ENCODE measurements at places on chromosomes 16 and 17.
A peak's percentile ranks its signal among the peaks of the same experiment; 100 is the strongest.

- DNase-seq, result no peak
Measured at GRCh38 chr16:2819179-2819938, 2.3 kb downstream of the PRSS21 start.

DNA sequence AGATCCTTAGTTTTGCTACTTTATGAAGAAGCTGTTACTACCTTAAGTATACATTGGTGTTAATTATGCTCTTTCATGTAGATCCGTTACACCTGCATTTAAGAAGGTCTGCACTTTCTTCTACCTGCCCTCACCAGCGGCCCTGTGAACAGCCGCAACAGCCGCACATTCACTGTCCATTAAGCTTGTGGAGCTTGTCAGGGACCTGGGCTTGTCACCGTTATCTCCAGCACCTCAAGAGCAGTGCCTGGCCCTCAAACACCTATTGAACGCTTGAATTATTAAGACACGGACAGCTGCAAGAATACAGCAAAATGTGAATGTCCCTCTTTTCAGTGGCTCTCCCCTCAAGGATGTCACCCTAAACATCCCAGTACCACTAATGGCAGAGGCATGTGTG, 3.0 kb upstream of the MXRA7 start:
- DNase-seq, result no peak

DNA sequence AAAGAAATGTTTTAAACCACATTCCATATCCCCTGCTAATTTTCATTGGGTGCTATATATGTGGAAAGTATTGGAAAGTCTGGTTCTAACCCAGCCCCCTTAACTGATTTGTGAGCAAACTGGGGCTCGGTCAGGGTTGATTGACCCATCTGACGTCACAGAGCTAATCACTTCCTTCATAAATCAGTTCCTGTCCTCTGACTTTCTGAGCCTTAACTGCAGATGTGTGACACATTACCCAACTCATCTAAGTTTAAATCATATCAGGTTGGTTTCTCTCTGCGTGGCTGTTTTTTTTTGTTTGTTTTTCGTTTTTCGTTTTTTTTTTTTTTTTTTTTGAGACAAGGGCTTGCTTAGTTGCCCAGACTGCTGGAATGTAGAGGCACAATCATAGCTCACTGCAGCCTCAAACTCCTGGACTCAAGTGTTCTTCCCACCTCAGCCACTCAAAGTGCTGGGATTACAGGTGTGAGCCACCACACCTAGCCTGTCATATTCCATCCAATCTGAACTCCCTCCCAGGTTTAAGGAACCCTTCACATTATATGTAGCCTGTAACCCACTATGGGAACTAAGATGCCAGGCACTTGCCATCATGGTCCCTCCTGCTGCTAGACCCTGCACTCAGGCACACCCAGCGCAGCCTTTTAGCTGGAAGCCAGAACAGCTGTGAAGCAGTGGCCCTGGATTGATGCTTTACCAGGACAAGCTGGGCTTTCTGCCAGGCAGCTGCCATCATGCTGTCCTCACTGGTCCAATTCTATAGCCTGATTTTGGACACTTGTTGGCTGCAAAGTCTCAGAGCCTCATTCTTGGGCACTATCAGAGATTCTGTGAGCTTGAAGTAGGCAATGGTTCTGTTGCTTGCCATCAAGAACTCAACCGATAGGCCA, 6.9 kb upstream of the BPTF start:
- DNase-seq, result no peak

DNA sequence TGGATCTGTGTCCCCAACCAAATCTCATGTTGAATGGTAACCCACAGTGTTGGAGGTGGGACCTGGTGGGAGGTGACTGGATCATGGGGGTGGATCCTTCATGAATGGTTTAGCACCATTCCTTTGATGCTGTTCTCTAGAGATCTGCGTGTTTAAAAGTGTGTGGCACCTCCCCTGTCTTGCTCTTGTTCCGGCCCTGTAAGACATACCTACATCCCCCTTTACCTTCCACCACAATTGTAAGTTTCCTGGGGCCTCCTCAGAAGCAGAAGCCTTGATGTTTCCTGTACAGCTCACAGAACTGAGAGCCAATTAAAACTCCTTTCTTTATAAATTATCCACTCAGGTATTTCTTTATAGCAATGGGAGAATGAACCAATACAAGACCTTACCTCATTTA, 257.7 kb downstream of the XYLT1 start:
- no peak for DNase-seq

DNA sequence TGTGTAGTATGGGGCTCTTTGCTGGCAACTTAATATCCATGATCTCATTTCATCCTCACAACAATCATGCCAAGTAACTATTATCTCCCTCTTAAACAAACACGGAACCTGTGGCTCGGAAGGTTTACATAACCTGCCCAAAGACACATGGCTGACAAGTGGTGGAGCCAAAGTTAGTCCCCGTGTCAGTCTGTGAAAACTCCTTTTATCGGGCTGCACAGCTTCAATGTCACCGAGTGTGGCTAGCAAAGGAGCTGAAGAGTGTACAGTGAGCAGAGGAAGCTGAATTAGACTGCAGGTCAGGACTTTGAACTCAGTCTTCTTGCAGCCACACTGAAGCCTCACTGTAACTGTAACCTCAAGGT, 80.3 kb downstream of the PARN start:
- DNase-seq, result no peak

DNA sequence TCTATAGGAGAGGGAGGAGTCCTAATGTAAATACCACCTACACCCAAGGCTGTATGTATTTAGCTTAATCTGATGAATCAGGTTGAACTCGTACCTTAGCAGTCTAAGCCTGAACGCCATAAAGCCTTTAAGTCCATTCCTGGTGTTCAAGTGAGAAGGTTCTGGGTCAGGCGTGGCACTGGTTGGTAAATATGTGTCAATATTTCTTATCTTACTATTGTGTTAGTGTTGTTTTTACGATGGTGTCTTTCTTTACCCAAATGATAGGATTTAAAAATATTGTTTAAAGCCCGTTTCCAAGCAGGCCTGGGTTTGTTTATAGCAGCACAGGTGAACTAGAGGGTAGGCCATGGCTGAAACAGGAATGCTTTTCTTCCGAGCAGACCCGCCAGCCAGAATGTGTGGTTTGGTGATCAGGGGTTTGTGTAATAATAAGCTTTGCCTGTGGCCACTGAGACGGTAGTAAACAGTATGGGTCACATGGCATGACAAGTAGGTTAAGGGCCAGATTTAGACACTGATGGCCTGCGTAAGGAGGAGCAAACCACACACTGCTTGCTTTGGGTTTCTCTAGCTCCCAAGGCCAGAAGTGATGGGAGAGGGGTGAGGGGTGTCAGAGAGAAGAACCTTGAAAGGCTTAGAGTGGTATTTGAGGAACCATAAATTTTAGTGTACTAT, 3.3 kb downstream of the TMEM94 start:
- no peak for DNase-seq

- DNase-seq, result no peak
Measured at GRCh38 chr16:57031156-57031555, 41.8 kb downstream of the NLRC5 start.

- DNase-seq, result no peak
Measured at GRCh38 chr17:79845601-79845949, 6.3 kb upstream of the CBX4 start.

- no peak for DNase-seq
Measured at GRCh38 chr16:88499836-88500251, 46.8 kb downstream of the ZFPM1 start.

DNA sequence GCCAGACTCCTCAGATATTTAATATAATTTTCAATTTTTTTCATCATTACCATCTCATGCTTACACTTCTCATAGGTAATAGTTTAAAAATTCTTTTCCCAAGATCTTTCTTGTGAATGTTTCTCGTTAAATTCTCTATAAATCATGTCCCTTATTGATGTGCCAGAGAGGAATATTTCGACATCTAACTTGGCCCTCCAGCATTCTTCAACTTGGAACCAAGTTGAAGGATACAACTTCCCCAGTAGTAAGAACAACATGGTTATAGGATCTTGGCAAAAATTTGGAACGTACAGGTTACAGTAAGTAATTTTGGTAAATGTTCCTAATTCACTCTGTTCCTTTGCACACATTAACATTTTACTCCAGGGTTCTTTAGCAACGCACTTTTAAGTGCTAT, 731.8 kb downstream of the CDH11 start:
- DNase-seq, result no peak

DNA sequence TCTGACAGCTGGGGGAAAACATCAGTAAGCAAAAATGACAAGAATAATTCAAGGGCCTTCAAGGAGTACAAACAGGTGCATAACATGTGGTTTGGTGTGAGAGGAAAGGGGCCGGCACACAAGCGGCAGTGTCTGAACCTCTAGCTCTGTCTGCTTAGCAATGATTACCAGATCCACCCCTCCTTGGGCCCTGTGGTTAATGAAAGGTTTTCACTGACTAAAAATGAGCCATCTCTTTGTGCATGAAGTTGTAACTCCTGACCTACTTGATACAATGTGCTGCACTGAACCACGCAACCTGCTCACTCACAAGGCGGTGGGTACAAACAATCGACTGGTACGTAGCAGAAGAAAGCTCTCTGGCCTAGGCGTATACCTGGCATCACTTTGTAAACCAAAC, 15.1 kb downstream of the FAM117A start:
- no peak for DNase-seq

- DNase-seq, result no peak
Measured at GRCh38 chr16:82241469-82242052, 71.5 kb upstream of the MPHOSPH6 start.

- DNase-seq, result no peak
Measured at GRCh38 chr16:51159865-51160264, 8.8 kb upstream of the SALL1 start.

DNA sequence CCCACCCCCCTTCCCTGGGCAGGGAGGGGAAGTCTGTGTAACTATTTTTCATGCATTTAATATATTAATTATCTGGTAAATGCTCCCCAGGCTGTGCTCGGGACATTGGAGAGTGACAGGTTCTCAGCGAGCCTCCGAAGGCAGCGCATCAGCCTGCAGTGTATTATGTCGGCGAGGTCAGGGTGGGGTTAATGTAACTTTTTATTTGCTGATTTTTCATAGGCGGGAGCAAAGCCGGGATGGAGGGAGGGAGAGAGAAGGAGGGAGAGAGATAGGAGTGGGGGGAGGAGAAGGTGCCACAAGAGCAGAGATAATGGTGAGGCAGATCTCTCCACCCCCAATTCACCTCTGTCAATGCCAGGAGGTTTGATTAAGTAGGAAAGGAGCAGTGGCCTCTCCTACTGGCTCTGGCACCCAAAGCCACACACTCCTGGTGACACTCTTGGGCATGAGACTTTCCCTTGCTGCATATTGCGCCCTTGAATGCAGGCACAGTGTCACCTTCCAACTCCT, 104.0 kb downstream of the MRM1 start:
- DNase-seq, result no peak

DNA sequence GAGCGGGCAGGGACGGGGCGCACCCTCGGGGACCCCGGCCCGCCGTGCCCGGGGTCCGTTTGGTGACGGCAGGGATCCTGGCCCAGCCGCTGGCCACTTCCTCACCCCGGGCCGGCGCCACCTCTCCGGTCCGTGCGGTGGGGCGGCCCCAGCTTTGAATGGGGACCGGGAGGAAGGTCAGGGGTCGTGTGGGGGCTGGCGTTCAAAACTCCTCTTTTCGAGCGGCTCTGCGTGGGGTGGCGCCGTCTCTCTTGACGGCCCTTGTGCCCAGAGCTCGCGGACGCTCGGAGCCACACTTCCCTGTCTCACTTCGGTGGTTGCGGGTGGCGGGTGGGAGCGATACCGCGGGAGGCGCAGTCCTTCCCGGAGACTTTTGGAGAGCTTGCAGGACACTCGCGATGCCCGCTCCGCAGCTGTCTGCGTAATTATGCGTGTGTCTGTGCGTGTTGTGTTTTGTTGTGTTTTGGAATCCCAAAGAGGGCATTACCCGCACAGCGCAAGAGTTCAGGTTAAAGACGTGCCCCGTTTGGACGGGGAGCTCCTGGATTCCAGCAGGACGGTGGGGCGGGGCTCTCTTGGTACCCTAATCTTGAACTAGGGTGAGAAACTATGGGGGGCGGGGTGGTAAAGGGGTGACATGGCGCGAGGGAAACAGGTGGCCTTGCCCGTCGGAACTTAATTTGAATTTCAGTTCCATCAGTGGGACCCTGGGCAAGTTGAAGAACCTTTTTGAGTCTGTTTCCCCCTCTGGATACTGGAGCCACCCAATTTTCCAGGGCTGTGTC, 637 bp downstream of the PLCG2 start:
- no peak for DNase-seq

DNA sequence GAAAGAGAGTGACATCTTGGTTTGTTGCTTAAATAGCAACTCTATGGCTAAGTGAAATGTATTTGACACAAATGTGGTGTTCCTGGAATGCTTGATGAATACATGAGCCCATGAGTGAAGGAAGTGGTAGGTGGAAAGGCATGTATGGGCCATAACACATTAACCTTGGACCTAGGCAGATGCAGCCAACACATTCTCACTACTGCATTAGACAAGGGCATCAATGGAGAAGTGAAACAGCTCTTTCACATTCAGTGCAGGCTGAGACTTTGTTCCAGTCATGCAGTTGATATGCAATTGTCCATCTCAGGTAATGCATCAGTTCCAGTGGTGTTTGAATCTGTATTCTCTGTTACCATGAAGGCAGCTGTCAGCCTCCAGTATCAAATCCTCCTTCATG, 133.6 kb downstream of the HS3ST3B1 start:
- DNase-seq, result no peak

DNA sequence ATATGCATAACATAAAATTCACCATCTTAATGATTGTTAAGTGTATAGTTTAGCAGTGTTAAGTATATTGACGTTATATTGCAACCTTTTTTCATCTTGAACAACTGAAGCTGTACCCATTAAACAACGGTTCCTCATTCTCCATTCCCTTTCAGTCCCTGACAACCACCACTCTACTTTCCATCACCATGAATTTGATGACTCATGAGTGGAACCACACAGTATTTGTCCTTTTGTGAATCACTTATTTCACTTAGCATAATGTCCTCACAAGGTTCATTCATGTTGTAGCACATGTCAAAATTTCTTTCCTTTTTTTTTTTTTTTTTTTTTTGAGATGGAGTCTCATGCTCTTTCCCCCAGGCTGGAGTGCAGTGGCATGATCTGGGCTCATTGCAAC, 46.0 kb downstream of the HOXB1 start:
- DNase-seq, result no peak

- DNase-seq, result no peak
Measured at GRCh38 chr17:76124582-76125390, 16.3 kb downstream of the FOXJ1 start.

GRCh38 chr16:8958344-8959167, 5.2 kb downstream of the USP7 start:
- DNase-seq, result peak; percentile 18

- no peak for DNase-seq
Measured at GRCh38 chr16:10870808-10871156, 6.2 kb upstream of the CIITA start.

- no peak for DNase-seq
Measured at GRCh38 chr17:46758614-46759013, 59.9 kb downstream of the WNT3 start.

GRCh38 chr17:78337244-78338109, 22.4 kb downstream of the SOCS3 start:
- no peak for DNase-seq

Measured in thoracic aorta (tissue), 2 donors.